ENCODE measurements at places on chromosomes 4 and X.

- DNase-seq = no peak
Measured at GRCh38 chrX:18424482-18425198, 768 bp upstream of the CDKL5 start.

DNA sequence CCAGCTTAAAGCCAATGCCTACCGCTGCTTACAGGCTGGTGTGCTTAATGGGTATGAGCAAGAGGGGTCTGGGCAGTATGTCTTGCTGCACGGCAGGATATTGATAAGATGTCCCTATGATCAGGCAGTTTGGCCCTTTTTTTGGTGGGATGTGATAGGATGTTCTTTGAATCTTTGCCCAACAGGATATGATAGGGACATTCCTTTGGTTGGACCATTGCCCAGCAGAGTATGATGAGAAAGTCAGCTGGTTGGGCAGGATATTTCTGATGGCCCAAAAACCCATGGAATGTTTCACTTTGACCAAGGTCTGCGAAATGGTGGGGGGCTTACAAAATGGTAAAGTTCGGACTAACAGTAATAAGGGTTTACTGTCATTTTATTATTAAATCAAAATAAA, 1060.6 kb downstream of the STIM2 start:
- no peak for DNase-seq

- DNase-seq = no peak
Measured at GRCh38 chr4:126661194-126661593, 971.6 kb upstream of the INTU start.

GRCh38 chrX:38923451-38923969, 122.3 kb downstream of the MID1IP1 start:
- DNase-seq = no peak

GRCh38 chr4:187470061-187470460, 525.5 kb upstream of the ZFP42 start:
- no peak for DNase-seq

GRCh38 chrX:30283456-30284200, 25.6 kb downstream of the NR0B1 start:
- DNase-seq = peak; percentile 8

- DNase-seq = peak; percentile 11
Measured at GRCh38 chrX:115560978-115561604, at the start of gene PLS3. TSS of gene PLS3 (plus strand) at chrX:115561174. CDS start at chrX:115610251, 49,077 bp downstream.

DNA sequence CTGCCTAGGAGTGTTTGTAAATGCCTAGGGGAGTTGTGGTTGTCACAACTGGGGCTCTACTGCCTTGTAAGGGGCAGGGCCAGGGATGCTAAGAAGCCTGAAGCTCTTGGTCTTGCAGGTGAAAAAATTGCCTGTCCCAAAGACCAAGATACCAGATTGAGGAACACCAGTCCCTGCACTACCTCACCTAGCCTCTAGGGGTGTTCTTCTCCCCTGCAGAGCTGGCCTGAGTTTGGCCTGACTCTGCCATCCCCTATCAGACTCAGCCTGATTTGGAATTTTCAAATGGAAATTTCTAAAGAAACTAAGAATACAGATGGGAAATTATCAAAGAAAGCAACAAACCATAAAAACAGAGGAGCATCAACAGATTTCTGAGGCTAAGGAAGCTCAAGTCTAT, 90.4 kb downstream of the ZC4H2 start:
- peak; percentile 2 for DNase-seq

GRCh38 chr4:40264995-40265909, 68.4 kb downstream of the RHOH start:
- no peak for DNase-seq

DNA sequence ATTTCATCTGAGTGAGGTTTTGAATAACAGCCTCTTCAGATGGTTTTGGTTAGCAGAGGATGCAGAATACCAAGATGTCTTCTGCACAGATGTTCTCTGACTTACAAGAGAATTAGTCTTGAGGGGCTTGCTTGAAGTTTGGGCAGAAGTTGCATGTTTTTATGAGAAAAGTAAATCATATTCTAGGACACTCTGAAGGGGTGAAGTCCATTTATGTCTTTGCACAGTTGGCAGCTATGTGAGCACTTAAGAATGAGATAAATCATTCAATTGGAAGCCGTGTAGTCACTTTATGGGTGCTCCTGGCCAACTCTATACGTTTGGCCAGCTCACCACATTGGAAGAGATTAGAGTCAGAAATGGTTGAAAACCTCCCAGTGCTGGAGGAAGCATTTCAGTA, 252.7 kb upstream of the KCNIP4 start:
- DNase-seq = no peak

Measured in SW 1271 (cell line).